Fibroblast of skin of right biceps (primary cell): ENCODE measurements at places on chromosomes 5 and 9.

DNA sequence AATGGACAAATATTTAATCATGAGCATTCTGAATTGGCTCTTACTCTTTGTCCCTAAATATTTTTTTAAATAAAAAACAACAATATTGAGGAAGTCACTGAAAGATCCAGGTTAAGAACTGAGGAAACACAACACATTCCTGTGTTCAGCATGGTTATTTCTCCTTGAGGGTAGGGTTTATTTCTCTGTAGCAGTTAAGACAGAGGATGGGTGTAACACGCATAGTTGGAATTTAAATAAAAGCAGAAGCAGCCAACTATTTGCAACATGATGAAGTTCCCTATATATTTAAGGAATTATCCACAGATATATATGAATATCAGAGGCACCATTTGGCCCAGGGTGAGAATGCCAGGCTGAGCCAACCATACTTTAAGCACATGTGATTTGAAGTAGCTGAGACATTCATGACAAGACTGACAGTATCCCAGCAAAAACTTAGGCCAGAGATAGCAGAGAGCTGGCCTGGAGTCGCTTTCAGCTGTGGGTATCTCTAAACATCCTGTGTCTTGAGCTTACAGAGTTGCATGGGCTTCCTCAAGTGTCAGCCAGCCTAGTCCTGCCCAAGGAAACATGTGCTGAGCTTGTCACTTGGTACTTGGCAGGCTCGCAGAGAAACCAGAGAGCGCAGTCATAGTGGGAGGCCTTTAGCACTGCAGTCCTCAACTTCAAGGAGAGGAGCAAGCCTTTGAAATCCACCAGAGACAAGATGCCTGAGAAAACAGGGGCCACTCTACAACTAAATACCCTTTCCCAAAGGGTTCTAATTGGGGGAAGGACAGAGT is 43.6 kb downstream of the SEMA5A start:
- DNase-seq, result no peak

DNA sequence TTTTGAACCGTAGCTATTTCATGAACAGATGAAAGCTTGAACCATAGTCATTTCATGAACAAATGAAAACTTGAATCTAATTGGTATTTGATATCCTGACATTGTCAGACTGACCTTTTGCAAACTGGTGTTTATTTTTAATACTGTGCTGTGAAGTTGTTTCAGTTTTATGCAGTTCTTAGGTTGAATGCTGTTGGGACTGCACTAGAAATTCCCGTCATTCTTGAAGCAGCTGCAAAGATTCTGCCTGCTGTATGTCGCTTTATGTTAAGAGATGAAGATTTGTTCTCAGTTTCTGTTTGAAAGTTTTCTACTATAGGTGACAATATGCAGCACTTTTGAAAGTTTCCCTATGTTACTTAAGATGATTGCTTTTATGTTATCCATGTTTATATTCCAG is 22.5 kb upstream of the FAM120AOS start:
- DNase-seq, result no peak

- DNase-seq, result peak; percentile 86
Observed at GRCh38 chr5:176837707-176838115, 27.4 kb downstream of the UNC5A start.

DNA sequence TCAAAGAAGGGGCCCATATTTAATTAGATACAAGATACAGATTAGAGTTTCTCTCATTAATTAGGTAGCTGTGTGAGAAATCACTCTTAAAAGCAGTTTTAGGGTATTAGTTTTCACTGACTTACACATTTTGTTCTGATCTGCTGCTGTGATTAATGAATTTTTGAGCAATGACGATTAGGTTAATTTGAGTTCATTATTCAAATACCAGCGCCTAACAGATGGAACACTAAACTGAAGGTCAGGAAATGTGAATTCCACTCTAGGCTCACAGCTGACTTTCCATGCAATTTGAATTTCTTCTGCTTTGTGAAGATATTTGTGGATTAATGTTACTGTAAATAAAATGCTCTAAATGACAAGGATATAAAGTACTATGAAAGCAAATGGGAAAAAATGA is 380.6 kb downstream of the ADGRV1 start:
- DNase-seq, result peak; percentile 42

DNA sequence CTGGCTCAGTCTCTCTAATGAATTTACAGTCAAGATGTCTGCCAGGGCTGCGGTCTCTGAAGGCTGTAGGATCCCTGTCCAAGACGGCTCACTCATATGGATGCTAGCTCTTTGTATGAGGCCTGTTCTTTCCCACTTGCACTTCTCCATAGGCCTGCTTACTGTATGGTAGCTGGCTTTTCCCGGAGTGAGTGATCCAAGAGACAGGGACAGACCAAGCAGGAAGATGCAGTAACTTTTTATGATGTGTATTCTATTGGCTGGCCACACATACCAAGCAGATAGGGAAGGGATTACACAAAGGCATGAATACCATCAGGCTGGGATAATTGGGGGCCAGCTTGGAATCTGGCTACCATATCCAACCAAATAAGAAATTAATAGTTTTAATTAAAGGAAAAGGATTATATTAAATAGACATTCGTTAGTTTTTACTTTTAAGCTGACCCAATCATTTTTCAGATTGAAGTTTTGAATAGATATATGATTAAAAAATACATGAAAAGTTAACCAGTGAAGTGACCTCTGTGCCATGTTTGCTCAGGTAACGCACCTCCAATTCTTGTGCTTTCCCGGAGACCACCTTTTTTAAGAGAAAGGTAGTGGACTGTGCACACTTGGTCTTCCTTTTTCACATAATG is 20.6 kb downstream of the NSD1 start:
- peak; percentile 37 for DNase-seq
